ENCODE measurements at places on chromosomes 7 and 10. TPM values are rescaled to one million over a fixed set of nuclear protein-coding genes. Genes with fewer than 3 reads are reported as not detected.

GRCh38 chr7:73342645-73343044 is 14.7 kb downstream of the FKBP6 start:
- DNase-seq, result no peak

GRCh38 chr10:88433565-88434186 is 149.4 kb downstream of the RNLS start:
- no peak for DNase-seq

- no peak for DNase-seq
Measured at GRCh38 chr7:74025730-74026129, 2.2 kb upstream of the ELN start.

GRCh38 chr10:50605269-50605950 is 18.3 kb downstream of the SGMS1 start:
- DNase-seq, result no peak

DNA sequence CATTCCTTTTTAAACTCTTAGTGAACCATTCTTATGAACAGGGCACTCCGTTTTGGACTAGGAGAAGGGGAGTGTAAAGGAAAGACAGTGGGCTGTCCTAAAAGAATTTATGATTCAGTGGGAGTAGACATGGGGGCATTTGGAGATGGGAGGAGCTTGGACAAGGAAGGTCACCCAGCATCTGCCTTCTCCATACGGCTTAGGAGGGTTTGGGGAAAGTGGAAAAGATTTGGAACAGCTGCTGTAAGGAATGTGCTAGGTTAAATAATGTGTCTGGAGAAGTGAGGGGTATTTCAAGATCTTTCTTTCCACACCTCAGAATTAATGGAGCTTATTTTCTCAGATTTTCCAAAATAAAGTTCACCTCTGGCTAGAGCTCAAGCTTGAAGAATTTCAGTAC is 24.0 kb downstream of the SLC35G1 start:
- DNase-seq, result no peak

DNA sequence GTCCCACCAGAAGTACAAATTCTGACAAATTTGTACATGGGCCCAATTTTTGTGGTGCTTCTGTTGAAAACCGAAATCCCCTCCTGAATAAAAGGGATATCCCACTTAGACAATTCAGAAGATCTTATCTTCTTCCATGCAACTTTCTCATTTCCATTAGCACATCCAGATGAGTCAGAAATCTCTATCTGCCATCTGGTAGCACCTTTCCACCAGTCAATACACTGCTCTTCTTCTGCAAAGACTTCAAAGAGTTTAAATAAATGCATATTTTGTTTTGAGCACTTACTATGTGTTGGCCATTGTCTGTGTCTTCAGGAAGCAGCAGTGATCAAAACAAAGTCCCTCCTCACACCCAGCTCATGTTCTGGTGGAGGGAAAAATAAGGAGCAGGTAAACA is 12.7 kb upstream of the KLF6 start:
- no peak for DNase-seq

GRCh38 chr10:68492118-68492517 is 20.3 kb upstream of the DNA2 start:
- DNase-seq, result no peak

DNA sequence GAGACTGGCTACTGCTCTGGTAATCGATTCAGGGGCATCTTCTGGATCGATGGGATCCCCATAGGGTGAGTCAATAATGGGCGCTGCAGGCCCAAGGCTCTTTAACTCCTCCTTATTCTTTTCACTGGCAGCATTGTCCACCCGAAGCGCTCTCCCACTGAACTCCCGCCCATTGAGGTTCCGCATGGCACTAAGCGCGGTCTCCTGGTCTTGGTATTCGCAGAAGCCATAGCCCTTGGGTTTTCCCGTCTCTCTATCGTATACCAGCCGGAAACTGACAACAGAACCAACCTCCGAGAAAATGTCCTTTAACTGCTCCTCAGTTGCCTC is 285 bp downstream of the CSTF2T start:
- no peak for DNase-seq

COPG2 gene
- total RNA-seq, result 11.5 TPM

PDE1C gene
- total RNA-seq, result not detected

CYP3A5 gene
- not detected for total RNA-seq

SAMD9 gene
- 46.8 TPM for total RNA-seq

STRIP2 gene
- 0.11 TPM for total RNA-seq
